ENCODE measurements at places on chromosomes 1 and 21.
A peak's percentile ranks its signal among the peaks of the same experiment; 100 is the strongest.

- no peak for DNase-seq
Measured at GRCh38 chr21:38333301-38334272, 76.8 kb downstream of the KCNJ15 start.

GRCh38 chr1:63914241-63914640, 140.4 kb downstream of the ROR1 start:
- DNase-seq, result no peak

GRCh38 chr1:119771016-119771415, 2.3 kb upstream of the HMGCS2 start:
- no peak for DNase-seq

GRCh38 chr1:89794406-89794805, 26.4 kb upstream of the LRRC8D start:
- no peak for DNase-seq

DNA sequence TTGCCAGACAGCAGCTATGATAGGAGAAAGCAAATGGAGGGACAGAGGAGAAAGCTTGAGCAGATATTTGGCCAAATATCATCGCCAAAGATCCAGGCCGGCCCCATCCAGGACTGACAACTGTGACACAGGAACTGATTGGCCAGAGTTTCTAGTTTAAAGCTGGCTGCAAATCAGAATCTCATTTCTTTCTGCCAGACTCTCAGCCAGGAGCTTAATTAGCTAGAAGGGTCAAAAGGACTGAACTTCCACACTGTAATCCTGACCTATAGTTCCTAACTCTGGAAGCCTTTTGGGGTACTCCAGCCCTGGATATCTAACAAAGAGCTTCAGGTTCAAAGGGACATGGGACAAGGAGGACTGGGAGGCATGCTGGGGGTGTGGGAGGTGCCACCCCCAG, 106.7 kb upstream of the GNG12 start:
- no peak for DNase-seq

GRCh38 chr1:201020721-201021629, 2.5 kb downstream of the KIF21B start:
- no peak for DNase-seq

DNA sequence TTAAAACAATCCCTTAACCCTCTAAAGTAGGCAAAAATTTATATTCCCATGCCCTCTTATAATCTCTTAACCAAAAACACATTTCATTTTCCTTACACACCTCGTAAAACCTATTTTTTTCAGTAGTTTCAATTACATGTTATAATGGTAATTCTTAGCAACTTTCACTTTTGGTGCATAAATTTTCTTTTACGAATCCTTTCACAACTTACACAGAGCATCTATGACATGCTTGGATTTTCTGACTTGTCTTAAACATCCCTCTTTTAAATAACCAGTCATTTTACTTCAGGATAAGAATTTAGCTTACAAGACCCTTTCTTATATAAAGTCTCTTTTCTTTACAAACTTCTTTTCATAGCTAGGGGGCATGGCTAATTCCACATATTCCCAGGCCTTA, 8.9 kb upstream of the MRPL55 start:
- no peak for DNase-seq

GRCh38 chr1:154353460-154353904, 28.2 kb downstream of the ATP8B2 start:
- DNase-seq, result no peak

DNA sequence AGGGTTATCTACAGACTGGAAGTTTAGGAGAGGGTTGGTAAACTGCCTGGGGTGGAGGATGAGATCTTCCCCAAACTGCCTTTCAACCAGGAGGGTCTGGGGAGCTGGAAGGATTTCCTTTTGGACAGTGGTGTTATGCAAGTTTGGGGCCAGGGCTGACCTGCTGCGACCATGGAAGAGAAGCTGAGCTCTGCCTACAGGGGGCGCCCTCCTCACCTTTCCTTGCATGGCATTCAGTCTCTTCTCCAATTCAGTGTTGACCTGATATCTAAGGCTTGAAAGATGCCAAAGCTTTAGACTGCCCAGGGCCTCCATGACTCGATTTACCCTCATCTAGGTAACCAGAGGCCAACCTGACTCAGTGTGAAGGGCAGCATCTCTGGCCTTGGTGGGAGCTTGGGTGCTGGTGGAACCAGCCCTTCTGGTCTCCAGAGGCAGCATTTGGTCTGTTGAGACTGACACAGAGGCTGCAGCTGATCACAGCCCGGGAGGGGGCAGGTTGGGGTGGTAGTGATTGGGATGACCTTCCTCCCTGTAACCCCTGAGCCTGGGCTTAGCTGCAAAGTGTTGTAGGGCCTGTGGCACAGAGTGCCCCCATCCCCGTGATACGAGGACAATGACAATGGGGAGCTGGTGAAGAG, 170.0 kb downstream of the GRIK3 start:
- no peak for DNase-seq

DNA sequence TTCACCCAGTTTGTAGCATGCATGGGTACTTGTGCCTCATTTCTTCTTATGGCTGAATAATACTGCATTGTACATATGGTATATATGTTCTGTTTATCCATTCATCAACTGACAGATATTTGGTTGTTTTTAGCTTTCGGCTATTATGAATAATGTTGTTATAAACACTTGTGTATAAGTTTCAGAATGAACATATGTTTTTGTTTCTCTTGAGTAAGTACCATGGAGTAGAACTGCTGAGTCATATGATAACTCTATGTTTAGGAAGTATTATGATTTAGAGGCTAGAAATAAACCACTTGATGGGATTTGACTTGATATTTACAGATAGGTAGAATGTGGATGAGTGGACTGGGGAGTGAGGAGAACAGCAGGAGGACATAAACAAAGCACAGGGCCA, 48.6 kb downstream of the WNT2B start:
- DNase-seq, result no peak

GRCh38 chr1:231376101-231376500, 38.0 kb downstream of the SPRTN start:
- DNase-seq, result no peak

DNA sequence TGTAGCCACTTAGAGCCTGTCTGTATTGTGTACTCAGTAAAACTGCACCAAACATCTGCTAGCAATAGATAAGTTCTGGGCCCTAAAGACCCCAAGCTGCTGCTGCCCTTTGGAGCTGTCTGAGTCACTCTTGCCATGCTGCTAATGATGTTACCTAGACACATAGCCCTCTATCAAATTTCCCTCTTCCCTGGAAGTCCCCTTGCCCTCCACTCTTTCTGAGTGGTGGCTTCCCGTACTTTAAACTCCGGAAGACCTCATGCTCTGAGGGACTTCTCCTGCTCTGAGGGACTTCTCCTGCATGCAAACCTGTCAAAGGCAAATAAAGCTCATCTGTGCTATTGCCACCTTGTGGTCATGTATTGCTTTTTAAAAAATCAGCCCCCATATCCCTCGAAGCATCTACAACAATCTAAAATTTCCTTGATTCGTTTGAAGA, 34.0 kb downstream of the FH start:
- no peak for DNase-seq

DNA sequence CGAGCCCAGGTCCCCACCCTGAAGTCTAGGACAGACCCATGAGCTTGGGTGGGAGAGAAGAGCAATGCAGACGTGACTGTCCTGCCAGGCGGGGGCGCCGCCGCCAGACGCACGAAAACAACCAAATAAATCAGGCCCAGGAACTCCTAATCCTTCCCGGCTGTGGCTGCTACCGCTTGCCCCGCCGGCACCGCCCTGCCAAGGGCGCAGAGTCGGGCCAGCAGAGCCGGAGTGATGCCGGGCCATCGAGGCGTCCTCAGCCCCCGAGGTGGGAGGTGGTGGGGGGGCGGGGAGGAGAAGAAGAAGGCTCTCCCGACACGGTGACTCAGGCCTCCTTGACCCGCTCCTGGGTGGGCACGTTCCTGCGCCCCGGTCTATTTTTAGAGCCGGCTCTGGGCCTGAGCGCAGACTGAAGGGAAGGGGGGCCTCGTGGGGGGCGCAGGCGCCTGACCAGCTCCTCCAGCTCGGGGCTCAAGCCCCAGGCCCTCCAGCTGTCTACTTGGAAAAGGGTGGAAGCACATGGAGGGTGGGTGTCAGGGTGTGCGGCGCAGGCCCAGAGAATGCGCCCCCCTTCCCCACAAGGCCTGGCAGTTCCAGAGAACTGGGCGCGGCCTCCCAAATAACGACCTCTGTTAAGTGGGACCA, 10.7 kb upstream of the COL16A1 start:
- peak; percentile 31 for DNase-seq

DNA sequence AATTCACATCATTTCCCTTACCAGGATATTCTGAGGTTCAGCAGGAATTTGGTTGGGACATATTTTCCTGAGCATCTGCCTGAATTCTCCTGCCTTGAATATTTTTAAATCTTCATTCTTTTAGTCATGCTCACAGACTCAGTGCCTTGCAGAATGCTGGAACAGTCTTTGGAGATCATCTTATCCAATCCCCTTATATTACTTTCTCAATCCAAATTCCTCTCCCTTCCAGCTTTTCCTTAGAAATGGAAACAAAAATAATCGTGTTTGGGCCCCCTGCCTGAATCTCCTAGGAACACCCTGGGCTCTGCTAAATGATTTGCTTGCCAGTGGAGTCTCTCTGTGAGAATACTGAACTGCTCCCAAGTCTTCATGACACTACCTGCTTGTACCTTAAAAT, 38.4 kb downstream of the LHX8 start:
- DNase-seq, result no peak

DNA sequence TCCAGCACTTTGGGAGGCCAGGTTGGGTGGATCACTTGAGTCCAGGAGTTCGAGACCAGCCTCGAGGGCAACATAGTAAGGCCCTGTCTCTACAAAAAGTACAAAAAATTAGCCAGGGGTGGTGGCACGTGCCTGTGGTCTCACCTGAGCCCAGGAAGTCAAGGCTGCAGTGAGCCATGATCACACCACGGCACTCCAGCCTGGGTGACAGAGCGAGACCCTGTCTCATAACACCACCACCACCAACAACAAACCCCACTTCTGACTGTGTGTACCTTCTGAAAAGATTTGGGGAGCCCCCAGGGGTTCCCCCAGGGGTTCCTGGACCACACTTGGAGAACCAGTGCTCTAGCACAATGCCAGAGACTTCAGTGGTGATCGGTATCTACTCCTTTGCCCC, 29.9 kb downstream of the NUAK2 start:
- peak; percentile 68 for DNase-seq

DNA sequence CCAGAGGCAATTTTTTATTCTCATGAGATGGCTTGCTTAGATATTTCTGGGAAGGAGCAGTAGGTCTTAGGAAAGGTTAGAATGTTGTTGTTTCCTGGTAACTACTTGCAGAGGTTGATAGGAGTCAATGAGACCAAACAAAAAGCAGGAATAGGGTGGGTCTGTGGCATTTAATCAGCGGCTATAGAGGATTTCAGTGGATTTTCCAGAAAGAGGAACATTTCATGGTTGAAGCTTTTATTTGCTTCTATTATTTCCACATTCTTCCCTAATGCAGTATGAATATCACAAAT, 111.3 kb upstream of the PALMD start:
- no peak for DNase-seq

DNA sequence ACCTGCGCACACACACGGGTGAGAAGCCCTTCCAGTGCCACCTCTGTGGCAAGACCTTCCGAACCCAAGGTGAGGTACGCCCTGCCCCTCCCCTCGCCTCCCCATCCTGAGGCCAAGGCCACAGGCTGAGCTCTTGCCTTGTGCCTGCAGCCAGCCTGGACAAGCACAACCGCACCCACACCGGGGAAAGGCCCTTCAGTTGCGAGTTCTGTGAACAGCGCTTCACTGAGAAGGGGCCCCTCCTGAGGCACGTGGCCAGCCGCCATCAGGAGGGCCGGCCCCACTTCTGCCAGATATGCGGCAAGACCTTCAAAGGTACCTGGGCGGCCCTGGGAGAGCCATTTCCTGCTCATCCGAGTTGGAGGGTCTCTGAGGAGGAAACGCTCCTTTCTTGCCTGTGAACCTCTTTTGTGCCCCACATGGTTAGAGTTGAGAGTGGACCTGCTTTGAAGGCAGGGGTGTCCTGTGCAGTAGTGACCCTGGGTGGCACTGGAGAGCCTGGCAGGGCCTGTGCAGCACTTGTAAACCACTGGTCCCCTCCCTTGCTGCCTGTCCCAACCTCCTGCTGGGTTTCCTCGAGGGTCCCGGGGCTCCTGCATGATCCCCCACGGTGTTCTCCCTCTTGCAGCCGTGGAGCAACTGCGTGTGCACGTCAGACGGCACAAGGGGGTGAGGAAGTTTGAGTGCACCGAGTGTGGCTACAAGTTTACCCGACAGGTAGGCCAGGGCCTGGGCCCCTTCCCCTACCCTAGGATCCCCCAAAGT, 8.5 kb downstream of the ZBTB48 start:
- no peak for DNase-seq

GRCh38 chr1:79304131-79304530, 297.6 kb upstream of the ADGRL4 start:
- DNase-seq, result no peak

DNA sequence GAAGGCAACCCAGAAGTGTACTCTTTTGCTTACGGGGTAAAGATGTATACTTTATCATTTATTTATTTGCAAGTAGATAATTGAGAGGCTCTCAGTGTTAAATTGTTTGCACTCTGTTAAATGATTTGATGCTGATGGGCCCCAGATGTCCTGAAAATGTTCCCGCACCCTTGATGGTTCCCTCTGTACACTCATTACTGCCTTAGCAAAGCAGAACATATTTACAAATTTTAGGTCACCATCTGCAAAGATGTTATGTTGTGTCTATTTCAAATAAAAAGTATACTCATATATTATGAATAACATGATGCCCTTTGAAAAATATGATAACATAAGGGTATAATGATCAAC, 240.5 kb upstream of the SNX7 start:
- no peak for DNase-seq

DNA sequence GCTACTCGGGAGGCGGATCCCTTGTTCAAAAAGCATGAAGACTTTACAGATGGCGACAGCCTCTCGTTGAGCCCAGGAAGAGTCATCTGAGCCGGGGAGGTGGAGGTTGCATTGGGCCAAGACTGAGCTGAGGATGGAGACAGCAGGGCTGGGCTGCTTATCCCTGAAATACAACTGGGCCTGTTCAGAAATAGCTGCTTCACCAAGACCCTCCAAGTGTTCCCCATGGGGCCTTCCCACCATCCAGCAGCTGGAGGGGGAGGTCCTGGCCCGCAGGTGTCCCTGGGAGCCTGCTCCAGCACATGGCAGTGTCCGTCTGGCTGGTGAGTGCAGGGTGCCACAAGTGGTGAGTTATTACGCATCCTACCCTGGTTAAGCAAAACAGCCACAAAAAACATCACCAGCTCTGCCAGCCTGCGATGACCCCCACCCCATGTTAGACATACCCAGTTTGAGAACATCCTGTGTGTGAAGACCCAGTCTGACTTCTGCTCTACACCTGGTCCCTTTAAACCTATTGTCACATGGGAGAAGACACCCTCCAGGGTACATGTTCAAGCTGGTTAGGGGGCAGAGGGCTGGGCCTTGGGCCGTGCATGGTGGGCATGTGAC, 93.1 kb upstream of the TMPRSS2 start:
- no peak for DNase-seq

- no peak for DNase-seq
Measured at GRCh38 chr1:6487804-6488484, 3.5 kb downstream of the PLEKHG5 start.

- no peak for DNase-seq
Measured at GRCh38 chr1:21066356-21067012, 110.2 kb downstream of the EIF4G3 start.

- no peak for DNase-seq
Measured at GRCh38 chr1:159913451-159914192, 11.7 kb downstream of the TAGLN2 start.

GRCh38 chr1:222225316-222225691, 322.6 kb downstream of the HHIPL2 start:
- no peak for DNase-seq

- DNase-seq, result peak; percentile 39
Measured at GRCh38 chr1:89670163-89670562, 37.2 kb downstream of the LRRC8C start.

- no peak for DNase-seq
Measured at GRCh38 chr1:89364954-89365550, 1.2 kb downstream of the GBP6 start.

GRCh38 chr1:196078691-196079090, 529.5 kb downstream of the KCNT2 start:
- no peak for DNase-seq
